CD8-positive, alpha-beta memory T cell (primary cell): ENCODE measurements at places on chromosomes 11 and 22.
A peak's percentile ranks its signal among the peaks of the same experiment; 100 is the strongest.

DNA sequence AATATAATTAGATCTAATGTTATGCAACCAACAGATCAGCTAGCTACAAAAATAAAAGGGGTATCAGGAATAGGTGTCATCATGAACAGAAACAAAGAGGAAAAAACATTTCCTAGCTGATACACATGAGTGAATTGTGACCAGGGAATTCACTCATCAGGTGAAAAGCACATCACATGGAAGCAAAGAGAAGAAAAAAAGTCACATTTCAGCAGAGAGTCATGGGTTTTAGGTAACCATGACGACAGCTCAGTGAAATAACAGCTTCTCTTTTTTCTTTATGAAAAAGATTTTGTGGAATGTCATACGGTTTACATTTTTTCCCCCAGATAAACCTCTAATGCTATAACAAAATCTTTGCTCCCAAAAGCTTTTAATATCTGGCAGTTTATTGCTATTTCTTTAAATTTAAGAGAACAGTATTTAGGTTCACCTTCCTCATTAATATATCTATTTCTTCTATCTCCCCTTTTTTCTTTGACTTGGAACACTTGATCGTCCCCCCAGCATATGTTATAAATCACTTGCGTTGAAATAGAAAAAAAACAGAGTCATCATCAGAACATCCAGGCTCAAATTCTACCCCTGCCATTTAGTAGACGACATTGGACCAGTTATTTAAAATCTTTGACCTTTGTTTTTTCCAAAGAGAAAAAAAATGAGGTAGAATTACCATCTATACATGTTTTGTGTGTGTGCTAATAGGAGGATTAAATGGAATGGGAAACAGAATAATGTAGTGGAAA is 5.3 kb downstream of the TYR start:
- no peak for DNase-seq

DNA sequence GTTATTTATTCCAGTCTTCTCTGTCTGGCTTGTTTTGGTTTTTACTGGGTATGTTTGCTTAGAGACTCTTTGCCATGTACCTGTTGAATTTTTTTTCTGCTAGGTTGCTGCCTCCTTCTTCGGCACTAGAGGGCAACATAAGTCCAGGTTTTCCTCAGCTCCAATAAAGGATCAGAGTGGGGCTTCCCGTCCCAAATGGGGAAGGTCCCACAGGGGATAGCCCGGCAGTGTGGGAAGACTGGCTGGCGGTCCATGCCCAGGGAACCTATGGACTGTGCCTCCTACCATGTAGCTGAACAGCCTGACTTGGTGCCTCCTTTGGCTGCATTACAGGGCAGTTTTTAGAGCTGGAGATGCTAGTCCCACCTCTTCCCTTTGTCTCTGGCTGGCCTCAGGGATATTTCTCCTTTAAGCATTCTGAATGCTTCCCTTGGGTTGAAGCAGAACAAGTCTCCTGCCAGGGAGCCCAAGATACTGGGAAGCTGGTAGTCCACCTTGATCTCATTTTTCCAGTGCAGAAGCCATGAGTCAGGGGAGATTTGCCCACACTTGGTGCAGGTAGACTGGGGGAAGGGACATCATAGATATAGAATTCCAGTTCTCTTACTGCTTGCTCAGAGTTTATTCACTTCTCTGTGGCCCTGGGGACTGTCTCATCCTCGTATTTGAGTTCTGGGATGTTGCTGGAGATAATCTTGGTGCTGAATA is 60.2 kb downstream of the BRD1 start:
- no peak for DNase-seq

- no peak for DNase-seq
Measured at GRCh38 chr22:34943830-34944229, 122.1 kb upstream of the ISX start.

DNA sequence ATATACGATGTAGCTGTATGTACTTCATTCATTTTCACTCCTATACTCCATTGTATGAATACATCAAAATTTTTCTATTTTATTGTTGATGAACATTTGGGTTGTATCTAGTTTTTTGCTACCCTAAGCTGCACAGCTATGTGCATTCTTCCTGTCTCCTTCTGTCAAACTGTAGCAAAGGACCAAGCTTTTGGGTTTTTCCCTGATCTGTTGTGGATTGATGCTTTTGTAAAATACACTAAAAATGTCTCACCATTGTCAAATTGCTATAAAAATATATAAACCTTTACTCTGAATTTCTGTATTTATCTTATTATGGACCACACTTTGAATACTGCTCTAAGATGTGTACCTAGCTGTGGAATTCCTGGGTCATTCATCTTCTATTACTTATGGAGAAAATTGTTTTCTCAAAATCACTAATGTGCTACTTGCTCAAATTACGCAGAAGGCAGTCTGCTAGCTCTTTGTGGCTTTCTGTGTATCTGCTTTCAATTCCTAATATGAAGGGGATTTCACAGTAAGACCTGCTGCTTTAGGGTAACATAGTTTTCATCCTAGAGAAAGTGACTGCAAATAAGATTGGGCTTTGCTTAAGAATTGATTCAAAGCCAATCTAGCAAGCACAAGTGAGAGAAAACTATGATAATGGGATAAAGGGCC is 123.4 kb downstream of the CYP2R1 start:
- no peak for DNase-seq

- peak; percentile 25 for DNase-seq
Measured at GRCh38 chr11:73350908-73351636, 25.1 kb upstream of the RELT start.

GRCh38 chr11:107359701-107360100 is 97.9 kb downstream of the CWF19L2 start:
- no peak for DNase-seq

DNA sequence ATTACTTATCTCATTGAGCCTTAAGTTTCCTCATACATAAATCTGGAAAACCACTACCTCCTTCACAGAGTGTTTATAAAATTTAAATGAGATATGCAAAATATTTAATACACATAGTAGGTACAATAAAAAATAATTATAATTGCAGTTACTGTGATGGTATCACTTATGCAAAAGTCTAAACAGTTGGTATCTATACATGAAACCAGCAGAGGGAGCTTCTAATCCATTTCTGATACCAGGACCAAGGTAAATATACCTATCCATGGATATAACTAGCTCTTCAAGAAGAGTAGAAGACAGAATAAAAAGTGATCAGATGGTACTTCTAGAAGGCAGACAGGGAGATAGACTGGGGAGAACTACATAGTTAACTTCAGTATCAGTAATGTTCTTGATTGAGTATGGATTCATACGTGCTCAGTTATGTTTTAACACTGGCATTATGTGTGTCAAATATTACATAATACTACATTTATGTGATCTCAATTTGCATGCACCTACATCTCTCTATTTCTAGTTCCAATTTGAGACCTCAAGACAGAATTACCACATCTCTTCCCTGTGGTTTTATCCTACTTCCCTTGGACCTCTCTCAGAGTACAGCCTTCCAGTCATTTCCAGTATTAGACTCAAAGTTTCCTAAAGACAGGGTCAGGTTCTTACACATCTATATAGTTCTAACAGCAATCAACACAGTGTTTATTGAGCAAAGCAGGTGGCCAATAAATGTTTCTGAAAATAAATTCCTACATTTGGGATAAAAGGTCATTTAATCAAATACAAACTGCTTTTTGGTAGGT is 13.7 kb upstream of the TSG101 start:
- no peak for DNase-seq

DNA sequence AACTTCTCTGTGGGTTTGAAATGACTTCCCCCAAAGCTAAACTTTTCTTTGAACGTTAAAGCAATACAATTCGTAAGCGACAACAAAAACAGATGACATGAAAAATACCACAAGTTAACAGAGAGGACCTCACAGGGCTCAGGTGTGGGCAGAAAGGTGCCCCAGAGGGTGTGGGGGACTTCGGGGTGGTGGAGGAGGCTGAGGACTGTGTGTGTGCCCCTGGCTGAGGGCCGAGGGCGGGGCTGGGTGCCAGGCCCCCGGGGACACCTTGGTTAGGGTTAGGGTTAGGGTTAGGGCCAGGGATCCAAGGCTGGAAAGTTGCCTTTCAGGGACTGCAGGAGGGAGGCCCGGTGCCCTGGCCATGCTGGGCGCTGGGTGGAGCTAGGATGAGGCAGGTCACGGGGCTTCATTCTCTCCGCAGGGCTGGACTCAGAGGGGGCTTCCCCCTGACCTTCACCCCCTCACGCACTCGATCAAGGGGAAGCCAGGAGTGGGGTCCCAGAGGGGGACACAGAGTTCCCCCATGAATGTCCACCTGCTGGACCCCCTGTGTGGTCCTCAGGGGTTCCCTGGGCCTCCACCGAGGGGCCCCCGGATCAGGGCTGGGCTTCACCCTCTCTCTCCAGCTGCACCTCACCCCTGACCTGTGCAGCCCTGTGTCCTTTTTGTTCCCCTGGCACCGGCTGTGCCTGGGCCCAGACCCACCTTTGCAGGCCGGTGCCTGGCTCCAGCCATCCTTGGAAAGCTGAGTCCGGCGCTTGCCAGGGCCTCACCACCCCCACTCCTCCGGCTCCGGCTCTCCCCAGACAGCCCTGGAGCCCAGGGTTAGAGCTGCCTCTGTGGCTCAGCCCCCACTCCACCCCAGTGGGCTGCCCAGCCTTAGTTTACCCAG is 7.0 kb downstream of the TNNI2 start:
- DNase-seq, result peak; percentile 63

GRCh38 chr11:11661326-11662040 is 39.7 kb upstream of the GALNT18 start:
- DNase-seq, result no peak

DNA sequence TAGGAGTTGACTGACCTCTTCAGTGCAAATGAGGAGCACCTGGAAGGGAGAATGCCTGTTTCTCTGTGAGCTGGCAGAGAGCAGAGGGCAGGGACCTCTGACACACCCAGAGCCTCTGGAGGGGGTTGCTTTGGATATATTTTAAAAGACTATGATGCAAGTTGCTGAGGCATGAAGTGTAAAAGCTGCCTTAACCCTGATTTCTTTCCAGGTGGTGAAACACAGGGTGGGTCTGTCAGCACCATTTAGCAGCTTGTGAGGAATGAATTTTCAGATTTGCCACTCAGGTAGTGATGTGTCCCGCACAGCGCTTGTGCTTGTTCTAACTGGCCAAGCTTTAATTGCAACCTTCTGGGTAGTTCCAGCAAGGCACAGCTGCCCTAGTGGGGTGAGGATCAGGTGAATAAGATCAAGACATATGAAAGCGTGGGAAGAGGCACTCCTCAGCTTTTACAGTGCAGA is 90.2 kb downstream of the SWAP70 start:
- no peak for DNase-seq

- no peak for DNase-seq
Measured at GRCh38 chr11:73322382-73323306, 14.6 kb downstream of the ARHGEF17 start.

DNA sequence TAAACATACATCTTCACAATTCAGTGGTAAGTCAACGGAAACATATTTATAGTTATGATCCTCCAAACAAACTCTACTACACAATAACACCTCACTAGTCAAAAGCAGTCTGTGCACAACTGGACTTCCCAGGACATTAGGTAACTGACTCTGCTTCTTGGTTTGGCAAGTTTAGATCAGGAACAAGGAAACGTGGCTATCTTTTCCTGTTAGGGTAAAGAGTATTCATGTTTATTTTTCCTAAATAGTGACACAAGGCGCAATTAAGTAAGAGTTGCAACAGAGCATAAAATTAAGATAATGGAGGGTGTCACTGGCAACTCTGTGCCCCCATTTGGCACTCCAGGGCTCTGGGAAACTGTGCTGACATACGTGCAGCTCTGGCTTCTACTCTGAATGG is 70.2 kb upstream of the TP53AIP1 start:
- no peak for DNase-seq

- no peak for DNase-seq
Measured at GRCh38 chr22:25774575-25775026, 32.6 kb downstream of the MYO18B start.

DNA sequence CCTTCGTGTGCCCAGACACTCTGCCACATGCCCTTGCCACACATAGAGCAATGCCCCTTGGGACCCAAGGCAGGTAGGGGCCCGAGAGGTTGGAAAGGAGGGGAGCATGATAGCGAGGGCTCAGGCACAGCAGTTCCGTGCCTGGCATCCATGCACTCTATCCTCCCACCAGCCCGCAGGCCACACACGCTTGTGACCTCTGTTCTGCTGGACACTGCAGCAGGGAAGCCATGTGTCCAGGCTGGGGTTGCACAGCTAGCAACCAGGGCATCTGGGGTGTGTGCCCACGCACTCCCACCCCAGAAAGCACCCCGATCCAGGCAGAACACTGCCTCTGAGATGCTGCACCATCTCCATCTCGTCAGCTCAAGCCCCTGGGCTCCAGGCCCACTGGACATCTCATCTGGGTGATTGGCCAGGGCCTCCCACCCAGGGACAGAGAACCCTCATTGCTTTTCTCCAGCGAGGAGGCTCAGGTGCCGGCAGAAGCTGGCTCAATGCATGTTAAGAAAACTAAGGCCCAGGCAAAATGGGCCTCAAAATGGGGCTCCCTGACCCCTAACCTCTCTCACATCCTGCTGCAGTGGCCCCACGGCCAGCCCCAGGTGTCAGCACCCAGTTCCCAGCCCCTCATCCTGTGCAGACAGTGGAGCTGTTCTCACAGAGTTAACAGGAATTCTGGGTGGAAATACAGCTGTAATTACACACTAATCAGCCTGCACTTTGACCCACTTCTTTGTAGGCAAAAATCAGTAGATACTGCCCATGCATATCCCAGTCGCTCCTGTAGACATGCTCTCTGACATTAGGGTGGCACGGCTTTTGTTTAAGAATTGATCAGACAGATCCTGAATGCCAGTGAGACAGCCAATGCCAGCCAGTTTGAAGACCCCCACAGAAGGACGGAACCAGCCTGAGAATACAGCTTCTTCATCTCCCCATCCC is 173.9 kb upstream of the B3GAT1 start:
- DNase-seq, result no peak

GRCh38 chr22:26395926-26396325 is 33.1 kb upstream of the ASPHD2 start:
- no peak for DNase-seq

DNA sequence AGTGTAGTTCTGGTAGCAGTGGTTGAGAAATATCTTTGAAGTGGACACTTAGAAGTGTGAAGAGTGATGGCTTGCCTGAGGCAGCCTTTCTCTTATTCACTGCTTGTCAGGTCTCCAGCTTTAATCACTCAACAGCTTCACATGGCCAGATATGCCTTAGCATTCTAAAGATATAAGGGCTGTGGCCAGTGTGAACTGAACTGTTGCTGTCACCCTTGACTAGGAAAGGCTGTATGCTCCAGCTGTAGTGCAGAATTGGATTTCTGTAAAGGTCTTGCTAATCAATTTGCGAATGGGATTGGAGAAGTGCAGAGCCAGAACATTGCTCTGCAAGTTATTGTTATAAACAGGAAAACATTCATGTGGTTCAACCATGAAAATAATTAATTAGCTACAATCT is 266.7 kb downstream of the TMEM135 start:
- no peak for DNase-seq
